Cardiac septum (tissue), 1 donor: ENCODE measurements at places on chromosomes 3 and 15. TPM values are rescaled to one million over a fixed set of nuclear protein-coding genes. Genes with fewer than 3 reads are reported as not detected.

GRCh38 chr3:159245871-159246270, 444.0 kb downstream of the MFSD1 start:
- DNase-seq = no peak

DNA sequence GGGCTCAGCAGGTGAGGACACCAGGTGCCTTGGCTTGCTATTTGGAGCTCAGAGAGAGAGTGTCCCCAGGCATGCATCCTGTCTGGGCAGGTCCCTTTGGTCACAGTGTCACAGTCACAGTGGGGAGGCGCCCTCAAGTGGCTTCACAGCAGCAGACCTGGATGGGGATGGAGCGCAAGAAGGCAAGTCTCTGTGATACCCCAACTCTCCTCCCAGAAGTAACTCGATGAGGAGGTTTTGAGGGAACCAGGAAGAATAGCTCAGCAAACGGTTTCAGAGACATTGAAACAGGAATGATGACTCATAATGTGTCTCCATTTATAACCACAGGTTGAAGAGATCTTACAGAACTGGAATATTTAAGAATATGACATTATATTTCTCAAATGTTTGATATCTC, 66.5 kb upstream of the SH3GL3 start:
- DNase-seq = no peak

- no peak for DNase-seq
These were observed 61.2 kb downstream of the ITGA11 start for GRCh38 chr15:68370768-68371151.

Gene ANKRD34C
- 0.78 TPM for total RNA-seq

Gene CHAC1
- 1.6 TPM for total RNA-seq

- DNase-seq = no peak
These were observed 4.6 kb downstream of the PPM1M start for GRCh38 chr3:52250122-52250521.

GRCh38 chr3:56928379-56929068, 126.8 kb upstream of the ARHGEF3 start:
- DNase-seq = no peak

DNA sequence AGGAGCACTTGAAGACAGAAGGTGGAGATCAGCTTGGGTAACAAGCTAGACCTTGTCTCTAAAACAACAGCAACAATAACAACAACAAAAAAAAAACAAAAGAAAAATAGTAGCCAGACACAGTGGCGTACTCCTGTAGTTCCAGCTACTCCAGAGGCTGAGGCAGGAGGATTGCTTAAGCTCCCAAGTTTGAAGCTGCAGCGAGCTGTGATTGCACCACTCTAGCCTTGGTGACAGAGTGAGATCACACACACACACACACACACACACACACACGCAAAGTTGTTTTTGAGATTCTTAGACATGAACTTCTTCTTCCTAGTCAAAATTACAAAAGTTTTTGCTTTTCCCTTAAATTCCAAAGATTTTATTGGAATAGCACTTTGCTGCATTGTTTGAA, 93.0 kb upstream of the IGSF10 start:
- DNase-seq = no peak

DNA sequence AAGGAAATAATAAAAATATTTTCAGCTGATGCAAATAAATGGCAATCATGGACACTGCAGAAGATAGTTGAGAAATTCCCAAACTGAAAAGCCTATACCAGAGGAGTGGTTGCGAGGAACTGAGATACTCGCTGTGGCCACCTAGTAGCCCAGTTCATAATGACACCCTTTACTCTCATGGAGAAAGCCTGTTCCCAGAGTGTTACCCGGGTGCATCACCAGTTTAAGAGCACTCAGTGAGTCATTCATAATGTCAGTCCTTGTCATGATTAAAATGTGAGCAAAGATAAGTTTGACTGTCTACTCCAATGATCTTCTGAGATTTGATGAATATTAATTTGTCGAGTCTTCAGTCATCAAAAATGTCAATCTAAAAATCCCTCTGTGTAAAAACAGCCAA, 138.4 kb upstream of the LRRC3B start:
- no peak for DNase-seq

Gene COX5A
- total RNA-seq = 804 TPM

Gene ADGRG7
- 0.13 TPM for total RNA-seq

- DNase-seq = no peak
These were observed 97.5 kb downstream of the IGF1R start for GRCh38 chr15:98745650-98746374.

GRCh38 chr3:192331749-192332385, 395.5 kb downstream of the FGF12 start:
- no peak for DNase-seq

Gene LSAMP
- total RNA-seq = 0.48 TPM
